SJCRH30 (cell line): ENCODE measurements at places on chromosomes 13 and 19. TPM values are rescaled to one million over a fixed set of nuclear protein-coding genes. Genes with fewer than 3 reads are reported as not detected.

The ADAMTSL5 gene
- total RNA-seq: 0.77 and 0.79 TPM in 2 replicates

The GADD45GIP1 gene
- 59.9 and 71.5 TPM in 2 replicates for total RNA-seq

The ZNF285 gene
- total RNA-seq: 1.3 and 2.0 TPM in 2 replicates

DNA sequence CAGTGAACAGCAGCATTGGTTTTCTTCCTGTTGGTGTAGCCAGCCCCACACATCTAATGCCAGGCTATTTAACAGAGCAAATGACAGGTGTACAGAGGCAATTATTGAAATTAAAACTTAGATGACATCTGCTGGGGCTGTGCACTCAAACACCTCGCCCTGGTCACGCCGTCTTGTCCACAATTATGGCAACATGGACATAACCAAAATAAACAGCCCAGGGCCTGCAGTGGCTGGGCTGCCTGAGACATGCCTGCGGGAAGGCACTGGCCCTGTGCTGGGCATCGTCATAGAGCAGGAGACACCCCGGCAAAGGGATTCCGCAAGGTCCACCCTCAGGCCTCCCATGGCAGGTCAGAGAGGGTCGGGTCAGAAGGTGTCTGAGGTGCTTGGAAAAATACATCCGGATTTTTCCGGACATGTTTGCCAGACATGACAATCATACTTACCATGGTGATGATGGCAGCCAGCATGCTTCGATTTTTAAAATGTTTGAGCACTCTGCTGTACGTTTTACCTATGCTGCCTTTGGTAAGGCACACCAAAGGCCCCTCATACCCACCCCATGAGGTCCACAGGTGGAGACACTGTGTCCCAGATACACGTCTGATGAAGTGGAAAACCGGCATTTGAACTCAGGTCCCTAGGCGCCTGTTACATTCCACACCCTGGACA lies 47.8 kb downstream of the TSHZ3 start:
- peak; percentile 58 for DNase-seq

- DNase-seq: peak; percentile 42
These were observed 763 bp downstream of the POLD1 start for GRCh38 chr19:50384685-50385535.

- DNase-seq: peak; percentile 3
These were observed 2486.0 kb upstream of the PCDH20 start for GRCh38 chr13:63901630-63902029.

GRCh38 chr13:49669735-49670309 lies 21.5 kb downstream of the EBPL start:
- peak; percentile 62 for DNase-seq

The NKPD1 gene
- total RNA-seq: not detected in 2 replicates

GRCh38 chr13:91955546-91956355 lies 557.3 kb downstream of the GPC5 start:
- peak; percentile 2 for DNase-seq

The SIGLEC8 gene
- total RNA-seq: not detected in 2 replicates

DNA sequence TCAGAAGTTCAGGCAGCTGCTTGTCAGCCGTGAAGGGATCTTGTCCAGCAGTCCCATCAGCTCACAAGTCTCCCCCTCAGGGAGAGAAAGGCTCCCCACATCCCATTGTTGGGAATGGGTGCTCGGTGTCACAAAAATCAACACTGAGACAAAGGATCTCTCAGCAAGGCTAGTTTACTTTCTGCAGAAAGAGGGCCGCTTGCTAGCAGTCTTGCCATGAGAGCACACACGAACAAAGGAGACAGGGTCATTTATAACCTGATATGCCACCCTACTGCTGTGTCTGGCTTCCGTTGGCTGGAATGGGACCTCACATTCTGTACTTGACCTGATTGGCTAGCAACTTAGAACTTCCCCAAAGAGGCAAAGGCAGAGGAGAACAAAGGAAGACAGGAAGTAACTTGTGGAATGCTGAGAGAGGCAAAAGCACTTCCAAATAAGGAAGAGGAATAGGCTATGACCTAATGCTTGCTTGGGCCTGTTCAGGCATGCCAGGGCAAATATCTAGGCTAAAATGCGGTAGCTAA lies 8.7 kb upstream of the IGFL3 start:
- DNase-seq: peak; percentile 93

The SERTM1 gene
- total RNA-seq: 0.12 TPM in 1 of 2 replicates, not detected in the other

DNA sequence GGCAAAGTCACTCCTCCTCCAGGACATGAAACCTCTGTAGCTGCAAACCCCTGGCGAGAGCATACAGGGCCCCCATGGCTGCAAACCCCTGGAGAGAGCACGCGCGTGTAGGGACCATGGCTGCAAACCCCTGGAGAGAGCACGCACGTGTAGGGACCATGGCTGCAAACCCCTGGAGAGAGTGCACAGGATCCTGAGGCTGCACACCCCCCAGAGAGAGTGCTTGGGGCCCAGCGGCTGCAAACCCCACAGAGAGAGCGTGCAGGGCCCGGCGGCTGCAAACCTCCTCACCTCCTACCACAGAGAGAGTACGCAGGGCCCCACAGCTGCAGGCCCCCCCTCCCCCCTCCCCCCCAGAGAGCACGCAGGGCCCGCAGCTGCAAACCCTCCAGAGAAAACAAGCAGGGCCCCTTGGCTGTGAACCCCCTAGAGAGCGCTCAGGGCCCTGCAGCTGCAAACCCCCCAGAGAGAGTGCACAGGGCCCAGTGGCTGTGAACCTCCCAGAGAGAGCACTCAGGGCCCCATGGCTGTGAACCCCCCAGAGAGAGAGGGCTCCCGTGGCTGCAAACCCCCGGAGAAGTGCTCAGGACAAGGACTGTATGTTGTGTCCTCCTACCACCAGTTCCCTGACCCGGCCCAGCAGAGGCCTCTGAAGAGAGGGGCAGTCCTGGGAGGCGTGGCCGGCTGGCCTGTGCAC lies 7.3 kb downstream of the ADPRHL1 start:
- DNase-seq: peak; percentile 31

DNA sequence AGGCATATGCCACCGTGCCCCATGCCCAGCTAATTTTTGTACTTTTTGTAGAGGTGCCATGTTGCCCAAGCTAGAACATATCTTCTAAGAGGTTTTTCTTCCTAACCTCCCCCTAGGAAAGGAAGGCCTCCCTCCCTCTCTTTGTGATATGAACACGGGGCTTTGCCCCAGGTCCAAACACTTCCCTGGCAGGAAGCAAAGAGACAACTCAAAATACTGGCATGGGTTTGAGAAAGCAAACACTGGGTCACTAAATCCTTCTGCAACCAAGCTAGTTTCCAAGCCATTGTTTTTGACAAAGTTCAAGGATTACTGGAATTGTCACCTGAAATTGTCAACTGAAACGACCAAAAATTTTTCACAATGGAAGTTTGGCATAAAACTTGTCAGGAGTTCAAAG lies 8.8 kb downstream of the CC2D1A start:
- DNase-seq: no peak

The ANKRD24 gene
- 0.05 and 0.45 TPM in 2 replicates for total RNA-seq

GRCh38 chr13:97932036-97932435 lies 21.4 kb upstream of the IPO5 start:
- peak; percentile 75 for DNase-seq

DNA sequence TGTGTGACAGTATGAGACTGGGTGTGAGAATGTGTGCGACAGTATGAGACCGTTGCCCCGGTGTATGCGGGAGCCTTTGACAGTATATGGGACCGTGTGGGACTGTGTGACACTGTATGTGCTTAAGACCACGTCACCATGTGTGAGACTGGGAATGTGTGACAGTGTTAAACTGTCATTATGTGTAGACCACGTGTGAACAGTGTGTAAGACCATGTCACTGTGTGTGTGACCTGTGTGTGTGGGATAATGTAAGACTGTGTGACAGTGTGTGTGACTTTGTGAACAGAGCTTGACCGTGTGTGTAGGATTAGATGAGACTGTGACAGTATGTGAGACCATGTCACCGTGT lies 549 bp downstream of the ZNF583 start:
- DNase-seq: no peak

DNA sequence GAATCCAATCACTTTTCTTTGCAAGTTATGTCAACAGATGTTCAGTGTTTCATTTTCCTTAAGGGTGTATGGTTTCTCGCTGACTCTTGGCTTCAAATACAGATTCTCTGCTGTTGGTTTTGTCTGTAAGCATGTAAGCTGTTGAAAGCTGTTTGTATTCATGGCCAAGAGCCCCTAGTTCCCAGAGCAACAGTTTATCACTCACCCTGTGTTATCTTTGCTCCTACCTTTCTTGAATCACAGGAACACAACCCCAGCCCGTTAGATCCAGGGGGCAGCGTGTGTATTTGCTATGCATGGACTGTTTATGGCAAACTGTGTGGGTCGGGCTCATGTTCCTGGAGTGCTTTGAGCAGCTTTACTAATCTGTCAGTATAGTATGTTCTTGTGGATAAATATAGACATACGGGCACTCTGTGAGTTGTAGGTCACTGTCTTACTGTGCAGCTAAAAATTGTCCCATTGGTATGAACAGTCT lies 28.9 kb downstream of the FRY start:
- peak; percentile 43 for DNase-seq

GRCh38 chr19:13099073-13099999 lies 3.3 kb downstream of the LYL1 start:
- DNase-seq: no peak

The PRR12 gene
- 6.1 and 6.3 TPM in 2 replicates for total RNA-seq

DNA sequence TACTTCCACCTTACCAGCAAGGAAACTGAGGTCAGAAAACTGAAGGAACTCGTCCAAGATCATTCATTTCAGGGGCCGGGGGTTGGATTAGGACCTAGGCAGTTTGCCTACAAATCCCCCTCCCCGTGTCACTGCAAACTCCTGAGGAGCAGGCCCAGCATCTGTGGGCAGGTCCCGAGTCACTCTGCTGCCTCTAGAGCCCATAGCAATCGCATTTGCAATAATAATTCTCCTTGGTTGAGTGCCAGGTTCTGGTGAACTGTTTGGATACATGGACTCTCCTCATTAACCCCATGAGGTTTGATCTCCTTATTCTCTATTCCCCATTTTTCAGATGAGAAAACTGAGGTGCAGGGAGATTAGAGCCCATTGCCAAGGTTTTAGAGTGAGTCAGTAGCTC lies 903 bp downstream of the PIN1 start:
- DNase-seq: no peak

DNA sequence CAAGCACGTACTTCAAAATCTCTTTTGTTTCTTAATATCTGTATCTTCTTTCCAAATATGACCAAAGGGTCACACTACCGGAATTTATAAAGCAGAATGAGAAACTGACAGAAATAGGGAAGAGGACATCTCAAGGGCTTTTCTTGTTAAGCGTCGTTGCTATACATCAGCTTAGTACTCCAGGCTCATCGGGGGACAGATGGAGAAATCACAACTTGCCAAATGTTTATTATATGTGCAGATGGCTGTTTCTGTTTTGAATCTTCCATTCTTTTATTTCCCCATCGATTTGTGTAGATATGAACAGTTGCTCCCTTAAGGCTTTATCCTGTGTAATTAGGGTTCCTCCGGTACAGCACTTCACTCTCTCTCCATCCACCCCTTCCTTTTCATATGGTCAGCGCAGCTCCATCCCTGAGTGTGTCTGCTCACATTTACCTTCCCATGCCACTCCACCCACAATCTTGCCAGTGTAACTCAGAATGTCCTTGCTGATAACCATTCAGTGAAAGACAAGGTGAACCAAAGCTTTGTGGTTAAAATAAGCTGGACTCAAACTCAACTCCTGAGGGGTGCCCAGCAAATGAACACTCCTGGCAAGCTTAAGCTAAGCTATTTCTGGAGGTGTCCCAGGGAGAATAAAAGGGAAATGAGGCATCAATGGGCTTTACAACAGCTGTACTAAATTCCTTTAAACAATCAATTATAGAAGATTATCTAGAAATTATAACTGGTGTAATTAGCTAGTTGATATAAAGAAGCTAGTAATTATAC lies 51.3 kb downstream of the TBC1D4 start:
- DNase-seq: no peak

The C1QTNF9 gene
- 0.05 TPM in 1 of 2 replicates, not detected in the other for total RNA-seq

DNA sequence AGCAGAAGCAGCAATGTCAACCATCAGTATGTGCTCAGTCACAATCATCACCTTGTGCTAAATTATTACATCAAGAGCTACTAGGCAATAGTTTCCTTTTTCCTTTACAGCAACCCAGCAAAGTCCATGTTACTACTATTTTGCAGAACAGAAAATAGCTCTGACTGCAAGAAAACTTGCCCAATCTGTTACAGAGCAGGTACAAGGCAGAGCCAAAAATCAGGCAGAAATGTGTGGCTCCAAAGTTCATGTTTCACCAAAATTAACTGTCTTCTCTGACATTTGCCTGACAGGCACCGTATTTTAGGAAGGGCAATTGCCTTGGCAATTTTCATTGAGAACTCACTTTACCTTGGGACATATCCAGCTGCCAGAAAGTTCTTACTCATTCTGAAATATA lies 177.6 kb upstream of the TMTC4 start:
- DNase-seq: no peak

DNA sequence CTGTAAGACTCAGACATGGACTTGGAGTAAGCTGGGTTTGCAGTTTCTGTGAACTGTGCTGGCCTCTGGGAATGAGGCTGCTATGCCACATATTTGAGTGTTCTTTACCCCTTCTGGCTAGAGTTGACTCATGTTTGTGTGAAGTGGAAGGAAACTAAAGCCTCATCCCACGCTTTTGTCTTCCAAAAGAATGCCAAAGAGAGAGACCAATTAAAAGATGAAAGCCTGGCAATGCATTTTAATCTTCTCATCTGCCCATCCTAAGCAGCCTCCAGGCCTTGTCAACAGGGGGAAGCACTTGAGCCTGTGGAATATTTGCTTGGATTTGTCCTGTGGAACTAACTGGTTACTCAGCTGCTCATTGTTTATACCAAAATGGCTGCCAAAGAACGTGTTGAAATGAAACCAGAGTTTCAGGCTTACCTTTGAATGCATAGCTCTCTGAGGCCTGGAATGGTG lies 49.1 kb downstream of the LMO7 start:
- DNase-seq: peak; percentile 70

- peak; percentile 99 for DNase-seq
These were observed at the start of gene ZNF628 for GRCh38 chr19:55476100-55476775. TSS of gene ZNF628 (plus strand) at chr19:55476617. CDS start at chr19:55479911, 3,294 bp downstream.

- no peak for DNase-seq
These were observed 82.8 kb downstream of the TSC22D1 start for GRCh38 chr13:44493213-44493812.

DNA sequence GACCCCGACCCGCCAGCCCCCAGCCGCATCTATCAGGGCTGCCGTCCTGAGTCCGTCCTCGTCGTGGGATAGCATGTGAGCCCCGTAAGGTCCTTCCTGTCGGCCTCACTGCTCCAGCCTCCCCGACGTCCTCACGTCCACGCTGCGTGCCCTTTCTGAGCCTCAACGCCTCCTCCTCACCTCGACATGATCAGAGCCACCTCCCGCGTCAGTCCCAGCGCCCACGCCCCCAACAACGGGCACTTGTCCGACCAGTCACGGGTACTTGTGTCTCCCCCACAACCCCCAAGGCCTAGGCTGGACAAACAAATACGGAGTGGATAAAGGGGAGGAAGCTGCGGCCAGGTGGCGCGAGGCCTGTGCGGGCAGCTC lies 665 bp downstream of the ZNF497 start:
- peak; percentile 74 for DNase-seq

The LILRA1 gene
- total RNA-seq: not detected in 2 replicates
